ENCODE measurements at places on chromosomes 4 and X.

GRCh38 chr4:118037955-118038354 lies 3.7 kb downstream of the NDST3 start:
- no peak for DNase-seq

GRCh38 chr4:17578482-17578891 lies 1.5 kb downstream of the LAP3 start:
- no peak for DNase-seq

DNA sequence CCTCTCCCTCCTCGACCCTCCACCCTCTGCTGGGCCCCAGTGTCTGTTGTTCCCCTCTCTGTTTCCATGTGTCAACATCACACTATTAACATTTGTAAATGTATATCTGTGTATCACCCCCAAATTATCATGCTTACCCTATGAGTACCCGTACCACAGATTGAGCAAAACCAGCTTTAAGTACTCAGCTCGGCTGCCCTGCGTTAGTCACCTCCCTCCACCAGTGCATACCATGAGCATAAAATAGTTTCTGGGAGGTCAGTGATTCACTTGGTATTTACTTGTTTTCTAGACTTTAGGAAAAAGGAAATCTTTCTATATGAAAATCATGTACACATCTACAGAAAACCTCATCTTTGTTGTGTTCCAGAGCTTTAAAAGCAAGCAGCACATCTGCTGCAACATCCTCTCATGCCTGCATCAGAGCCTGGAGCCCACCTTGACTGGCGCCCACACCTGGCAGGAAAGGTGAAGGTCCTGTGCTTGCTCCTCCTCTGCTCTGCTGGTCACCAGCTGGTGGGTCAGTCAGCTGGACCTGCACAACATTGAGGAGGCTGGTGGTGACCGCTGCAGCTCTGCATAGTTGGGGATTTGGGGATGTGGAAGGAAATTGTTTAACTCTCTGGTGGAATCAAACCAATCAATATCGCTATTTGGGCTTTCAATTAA lies 214.4 kb upstream of the KLF3 start:
- no peak for DNase-seq

DNA sequence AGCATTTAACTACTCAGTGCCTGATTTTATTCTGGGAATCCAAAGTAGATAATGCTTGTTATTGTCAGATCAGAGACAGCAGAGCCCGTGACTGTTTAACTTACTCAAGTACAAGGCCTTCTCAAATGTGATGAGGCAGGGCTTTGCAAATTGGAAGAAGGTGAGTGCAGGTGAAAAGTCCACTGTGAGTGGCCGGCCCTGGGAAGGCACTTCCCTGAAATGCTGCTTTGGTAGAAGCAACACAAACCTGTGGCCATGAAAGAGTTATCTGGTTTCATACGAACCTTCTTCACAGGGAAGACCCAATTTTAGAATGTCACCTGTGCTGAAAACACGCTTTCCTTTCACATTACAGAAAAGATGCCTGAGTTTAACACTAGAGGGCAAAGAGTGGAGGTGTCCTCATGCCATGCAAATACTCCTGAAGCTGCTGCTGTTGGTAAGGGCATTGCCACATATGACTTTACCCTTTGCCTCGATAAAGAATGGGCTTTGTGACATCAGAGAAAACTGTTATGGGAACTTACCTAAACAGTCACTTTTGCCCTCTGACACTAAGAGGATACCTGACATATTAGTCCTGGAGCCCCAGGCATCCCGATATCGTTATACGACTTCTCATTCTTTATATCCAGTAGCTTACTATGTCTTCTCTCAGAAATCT lies 8.0 kb downstream of the PPARGC1A start:
- DNase-seq, result no peak

- no peak for DNase-seq
These were observed 28.1 kb upstream of the ANOS1 start for GRCh38 chrX:8760021-8760420.

- DNase-seq, result no peak
These were observed 378.8 kb upstream of the NOCT start for GRCh38 chr4:138636781-138637180.

GRCh38 chrX:155959018-155959587 lies 38.4 kb upstream of the IL9R start:
- DNase-seq, result no peak

- DNase-seq, result no peak
These were observed 8.1 kb downstream of the ATP7A start for GRCh38 chrX:77918568-77918967.

DNA sequence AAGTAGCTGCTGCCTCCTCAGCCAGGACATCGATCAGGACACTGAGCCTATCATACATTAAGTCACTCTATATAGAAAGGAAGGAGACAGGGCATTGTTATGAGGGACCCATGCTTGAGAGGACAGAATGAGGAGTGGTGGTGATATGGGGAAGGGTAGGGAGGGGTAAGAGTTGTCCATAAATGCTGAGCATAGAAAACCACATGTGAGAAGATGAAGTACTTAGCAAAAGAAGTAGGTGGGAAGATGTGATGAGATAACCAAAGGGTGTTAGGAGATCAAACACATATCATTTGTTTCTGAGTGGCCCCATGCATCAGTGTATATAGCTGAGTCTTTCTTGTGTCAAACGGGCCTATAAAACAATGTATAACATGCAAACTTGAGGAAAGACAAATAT lies 84.1 kb downstream of the DGKK start:
- no peak for DNase-seq

- no peak for DNase-seq
These were observed 409.2 kb downstream of the NKX6-1 start for GRCh38 chr4:84089652-84090437.

DNA sequence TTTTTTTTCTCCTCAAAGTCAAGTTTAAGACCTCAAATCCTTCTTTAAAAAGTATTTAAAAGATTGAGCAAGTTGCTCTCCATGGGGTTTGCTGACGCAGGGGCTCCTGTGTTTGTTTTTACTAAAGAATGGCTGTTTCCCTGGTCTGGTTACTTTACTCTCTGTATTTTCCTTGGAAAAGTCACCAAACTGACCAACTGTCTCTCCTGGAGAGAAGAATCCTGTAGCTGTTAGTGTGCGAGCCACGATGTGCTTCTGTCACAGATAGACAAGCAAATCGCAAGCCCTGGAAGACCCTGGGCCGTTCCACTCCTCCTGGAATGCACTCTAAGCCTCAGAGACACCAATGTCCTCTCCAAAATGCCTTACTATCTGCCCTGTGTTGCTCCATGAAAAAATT lies 212.1 kb downstream of the CHIC2 start:
- no peak for DNase-seq

DNA sequence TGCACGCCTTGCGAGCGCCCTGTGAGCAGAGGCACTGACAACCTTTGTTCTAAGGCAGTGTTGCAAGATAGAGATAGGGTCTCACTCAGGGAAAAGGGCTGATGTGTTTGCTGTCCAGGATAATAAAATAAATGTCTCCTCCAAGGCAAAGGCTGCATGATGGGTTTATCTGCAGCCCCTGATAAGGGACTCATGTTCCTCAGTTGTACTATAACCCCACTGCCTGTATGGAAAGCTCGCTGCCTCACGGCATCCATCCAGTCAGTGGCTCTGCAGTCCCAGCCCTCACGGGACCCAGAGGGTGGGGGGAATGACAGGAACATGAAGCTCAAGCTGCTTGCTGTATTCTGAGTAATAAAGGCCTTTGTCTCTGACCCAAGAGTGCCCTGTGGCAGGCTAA lies 22.6 kb downstream of the BCLAF3 start:
- DNase-seq, result no peak

GRCh38 chrX:148080593-148080992 lies 99.5 kb downstream of the FMR1NB start:
- DNase-seq, result no peak

GRCh38 chr4:127975121-127975770 lies 10.0 kb downstream of the ABHD18 start:
- no peak for DNase-seq

DNA sequence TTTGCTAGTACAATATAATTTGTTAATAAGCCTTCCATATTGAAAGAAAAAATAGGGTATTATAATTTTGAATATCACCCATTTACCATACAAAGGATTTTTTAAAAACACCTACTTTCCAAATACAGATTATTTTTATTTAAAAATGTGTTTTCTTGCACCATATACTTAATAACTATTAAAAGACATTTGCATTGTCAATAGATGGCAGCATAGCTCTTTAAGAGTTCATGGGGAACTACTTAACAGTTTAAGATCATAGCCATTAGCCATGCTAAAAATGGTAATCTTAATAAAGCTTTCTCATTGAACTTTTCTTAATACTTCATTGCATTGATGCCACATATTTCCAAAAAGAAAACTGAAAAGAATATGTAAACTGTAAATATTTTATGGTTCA lies 1995.9 kb downstream of the C4orf33 start:
- DNase-seq, result no peak

GRCh38 chrX:153651540-153652079 lies 4.6 kb downstream of the DUSP9 start:
- DNase-seq, result no peak

GRCh38 chrX:74133156-74133796 lies 170.7 kb upstream of the ZCCHC13 start:
- DNase-seq, result no peak

- no peak for DNase-seq
These were observed 18.5 kb downstream of the OTUD5 start for GRCh38 chrX:48938721-48939425.

DNA sequence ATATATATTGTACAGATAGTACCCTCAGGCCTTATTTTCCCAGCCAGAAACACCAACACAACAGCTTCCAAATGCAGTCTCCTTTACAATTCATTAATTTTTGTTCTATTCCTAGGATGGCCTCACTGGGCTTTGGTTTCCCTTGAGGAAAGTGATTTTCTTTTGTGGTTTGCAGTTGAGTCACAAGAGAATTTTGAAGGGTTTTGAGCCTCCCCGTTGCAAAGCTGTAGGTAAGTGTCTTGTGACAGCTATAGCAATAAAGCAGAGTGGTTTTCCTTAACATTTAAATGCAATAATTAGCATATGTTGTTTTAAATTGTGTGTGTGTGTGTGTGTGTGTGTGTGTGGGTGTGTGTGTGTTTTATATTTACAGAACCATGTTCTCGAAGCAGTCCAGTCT lies 54.1 kb upstream of the WDR17 start:
- no peak for DNase-seq

GRCh38 chrX:43016021-43016420 lies 238.1 kb upstream of the PPP1R2C start:
- DNase-seq, result no peak

GRCh38 chrX:150223176-150224015 lies 139.7 kb upstream of the MAMLD1 start:
- no peak for DNase-seq

DNA sequence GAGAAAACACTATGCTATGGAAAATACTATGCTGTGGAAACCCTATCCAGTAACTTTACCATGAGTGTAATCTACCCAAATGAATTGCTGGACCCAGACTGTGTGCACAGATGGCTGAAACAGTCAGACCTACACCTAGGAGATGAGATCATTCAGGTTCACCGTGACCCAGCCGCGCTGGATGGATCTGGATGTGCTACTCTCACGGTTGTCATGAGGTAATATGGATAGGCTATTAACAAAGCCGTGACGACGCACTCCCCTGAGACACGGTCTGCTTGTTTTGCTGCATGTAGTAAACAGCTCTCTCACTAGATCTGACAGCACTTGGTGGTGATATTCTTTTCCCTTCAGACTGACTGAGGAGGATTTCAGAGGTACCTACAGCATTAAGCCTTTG lies 832.5 kb upstream of the GRID2 start:
- no peak for DNase-seq

DNA sequence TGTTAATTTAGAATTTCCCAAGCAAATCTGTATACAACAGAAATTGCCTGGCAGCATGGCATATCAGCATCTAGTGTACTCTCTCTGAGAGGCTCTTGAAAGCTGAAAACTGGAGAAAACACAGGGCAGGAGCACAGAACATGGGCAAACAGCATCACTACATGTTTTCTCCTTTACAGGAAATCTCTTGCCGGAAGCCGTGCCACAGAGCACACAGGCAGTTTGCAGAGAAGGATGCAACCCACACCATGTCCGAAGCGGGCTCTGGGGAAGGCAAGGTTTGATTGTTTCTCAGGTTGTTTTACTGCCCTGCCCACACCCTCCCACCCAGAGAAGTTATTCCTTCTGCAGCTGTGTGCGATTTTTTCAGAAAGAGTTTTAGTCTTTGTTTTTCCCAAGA lies 41.1 kb upstream of the FAM9C start:
- no peak for DNase-seq

DNA sequence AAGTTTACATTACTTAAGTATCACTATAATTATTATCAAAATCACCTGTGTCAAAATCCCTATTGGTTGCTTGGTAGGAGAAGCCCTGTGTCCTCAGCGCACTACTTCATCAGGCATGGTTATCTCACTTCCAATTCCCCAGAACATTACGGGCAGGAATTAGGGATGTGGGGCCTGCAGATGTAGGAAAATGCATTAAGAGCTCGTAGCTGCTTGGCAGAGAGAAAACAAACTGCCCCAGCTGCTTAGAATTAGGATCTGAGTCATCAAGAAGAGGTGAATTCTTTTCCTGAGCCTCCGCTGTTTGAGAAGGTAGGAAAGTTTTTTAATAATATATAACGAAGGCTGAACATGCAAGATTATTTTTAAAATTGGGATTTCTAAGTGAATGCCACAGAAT lies 31.1 kb upstream of the CLNK start:
- no peak for DNase-seq

DNA sequence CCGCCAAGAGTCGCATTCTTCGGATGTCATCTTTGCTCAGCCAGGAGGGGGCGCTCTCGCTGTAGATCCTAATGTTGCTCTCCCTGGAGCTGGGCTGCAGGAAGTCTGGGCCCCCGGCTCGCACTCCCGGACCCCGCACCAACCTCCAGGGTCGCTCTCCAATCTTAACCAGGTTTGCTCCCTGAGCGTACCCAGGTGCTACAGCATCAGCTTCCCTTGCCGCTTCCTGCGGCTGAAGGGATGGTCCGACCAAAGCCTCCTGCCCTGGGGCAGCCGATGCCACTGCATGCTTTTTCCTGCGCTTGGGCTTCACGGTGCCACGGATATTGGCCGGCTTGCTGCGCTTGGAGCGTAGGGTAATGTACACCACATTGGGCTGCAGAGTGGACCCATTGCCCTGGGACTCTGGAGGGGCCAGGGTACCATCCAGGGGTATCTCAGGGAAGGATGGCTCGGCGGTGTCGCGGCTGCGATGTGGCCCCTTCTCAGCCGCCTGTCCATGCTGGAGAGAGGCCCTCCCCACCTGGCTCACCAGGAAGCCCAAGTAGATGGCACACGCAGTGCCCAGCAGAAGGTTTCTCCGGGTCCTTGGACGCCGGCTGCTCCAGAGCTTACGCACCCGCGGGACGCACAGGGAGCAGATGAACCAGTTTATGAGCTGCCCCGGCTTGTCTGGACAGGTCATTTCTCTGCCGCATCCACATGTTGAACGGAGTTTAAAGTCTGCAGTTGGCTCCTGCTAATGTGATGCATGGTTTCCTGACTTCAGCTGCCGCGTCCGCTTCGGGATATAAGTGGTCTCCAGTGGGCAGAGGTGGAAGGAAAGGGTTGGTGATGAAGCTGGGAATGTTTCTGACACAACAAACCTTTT lies 1.9 kb downstream of the GASK1B start:
- peak; percentile 35 for DNase-seq

- no peak for DNase-seq
These were observed 559.6 kb downstream of the SPRY1 start for GRCh38 chr4:123956204-123956603.

- DNase-seq, result no peak
These were observed 27.0 kb downstream of the BLOC1S4 start for GRCh38 chr4:6742989-6743388.

GRCh38 chr4:10008609-10009005 lies 12.7 kb downstream of the SLC2A9 start:
- no peak for DNase-seq

Measured in omental fat pad (tissue), 4 donors.